ENCODE measurements at places on chromosomes 5 and 9. TPM values are rescaled to one million over a fixed set of nuclear protein-coding genes. Genes with fewer than 3 reads are reported as not detected.

Gene ECM2
- 17.3 TPM for total RNA-seq

Gene COL15A1
- total RNA-seq, result 130 TPM

Gene SOX30
- not detected for total RNA-seq

Gene PDZD2
- total RNA-seq, result 0.23 TPM

Gene SELENOP
- total RNA-seq, result 2.6 TPM

Gene C5orf15
- total RNA-seq, result 45.9 TPM

Gene SHISAL2B
- not detected for total RNA-seq

Gene TMEM215
- total RNA-seq, result not detected

Gene SGTB
- total RNA-seq, result 11.1 TPM

Gene CAMK4
- total RNA-seq, result 1.7 TPM

Gene PCDHB3
- 1.1 TPM for total RNA-seq

Gene PCDHGA12
- 9.9 TPM for total RNA-seq

Gene CCDC152
- 1.3 TPM for total RNA-seq

Gene GPR150
- 0.45 TPM for total RNA-seq

Gene CSF1R
- total RNA-seq, result not detected

Gene LRRC19
- not detected for total RNA-seq

Gene CER1
- total RNA-seq, result not detected

Gene CNTNAP3
- 5.6 TPM for total RNA-seq

Gene SLC45A2
- not detected for total RNA-seq
